Esophagus muscularis mucosa (tissue), 4 donors: ENCODE measurements at places on chromosomes 12 and 14. TPM values are rescaled to one million over a fixed set of nuclear protein-coding genes. Genes with fewer than 3 reads are reported as not detected.

GRCh38 chr14:53946071-53946403 lies 10.6 kb downstream of the BMP4 start:
- H3K27me3 ChIP-seq: no peaks in the 10 kb centered on the region
- H3K27ac ChIP-seq: no peak overlapping the region
- peaks cover 12% of the 10 kb centered on the region for H3K4me1 ChIP-seq
- H3K4me3 ChIP-seq: no peak overlapping the region

Gene BAG5
- total RNA-seq: 34.7 TPM

- no peak overlapping the region for H3K4me3 ChIP-seq
- no peak overlapping the region for H3K27ac ChIP-seq
- H3K36me3 ChIP-seq: no peaks in the 10 kb centered on the region
- H3K4me1 ChIP-seq: no peaks in the 10 kb centered on the region
- no peak for DNase-seq
These were observed 353.8 kb downstream of the AACS start for GRCh38 chr12:125418902-125419564.

DNA sequence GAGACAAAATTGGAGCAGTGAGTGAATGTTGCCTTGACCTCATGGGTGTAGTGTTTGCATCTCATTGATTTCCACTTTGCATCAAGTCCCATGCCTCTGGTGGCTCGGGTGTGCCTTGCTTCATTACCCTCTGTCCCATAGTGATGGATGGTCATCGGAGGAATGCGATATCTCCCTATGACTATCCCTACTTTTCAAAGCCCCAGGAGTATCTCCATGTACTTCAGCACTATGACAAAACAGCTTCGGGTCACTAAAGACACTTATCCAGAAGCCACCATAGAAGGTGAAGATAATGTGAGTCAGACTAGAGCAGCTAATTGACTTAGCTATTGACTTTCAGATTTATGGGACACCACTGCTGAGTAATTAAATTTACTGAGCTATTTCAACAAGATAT lies 355.1 kb upstream of the CCDC196 start:
- H3K4me3 ChIP-seq: no peak overlapping the region
- no peak for DNase-seq
- no peaks in the 10 kb centered on the region for H3K27me3 ChIP-seq
- H3K27ac ChIP-seq: no peak overlapping the region
- no peaks in the 10 kb centered on the region for H3K4me1 ChIP-seq

Gene PRKD1
- total RNA-seq: 10.4 TPM

Gene RAB2B
- total RNA-seq: 41.0 TPM

DNA sequence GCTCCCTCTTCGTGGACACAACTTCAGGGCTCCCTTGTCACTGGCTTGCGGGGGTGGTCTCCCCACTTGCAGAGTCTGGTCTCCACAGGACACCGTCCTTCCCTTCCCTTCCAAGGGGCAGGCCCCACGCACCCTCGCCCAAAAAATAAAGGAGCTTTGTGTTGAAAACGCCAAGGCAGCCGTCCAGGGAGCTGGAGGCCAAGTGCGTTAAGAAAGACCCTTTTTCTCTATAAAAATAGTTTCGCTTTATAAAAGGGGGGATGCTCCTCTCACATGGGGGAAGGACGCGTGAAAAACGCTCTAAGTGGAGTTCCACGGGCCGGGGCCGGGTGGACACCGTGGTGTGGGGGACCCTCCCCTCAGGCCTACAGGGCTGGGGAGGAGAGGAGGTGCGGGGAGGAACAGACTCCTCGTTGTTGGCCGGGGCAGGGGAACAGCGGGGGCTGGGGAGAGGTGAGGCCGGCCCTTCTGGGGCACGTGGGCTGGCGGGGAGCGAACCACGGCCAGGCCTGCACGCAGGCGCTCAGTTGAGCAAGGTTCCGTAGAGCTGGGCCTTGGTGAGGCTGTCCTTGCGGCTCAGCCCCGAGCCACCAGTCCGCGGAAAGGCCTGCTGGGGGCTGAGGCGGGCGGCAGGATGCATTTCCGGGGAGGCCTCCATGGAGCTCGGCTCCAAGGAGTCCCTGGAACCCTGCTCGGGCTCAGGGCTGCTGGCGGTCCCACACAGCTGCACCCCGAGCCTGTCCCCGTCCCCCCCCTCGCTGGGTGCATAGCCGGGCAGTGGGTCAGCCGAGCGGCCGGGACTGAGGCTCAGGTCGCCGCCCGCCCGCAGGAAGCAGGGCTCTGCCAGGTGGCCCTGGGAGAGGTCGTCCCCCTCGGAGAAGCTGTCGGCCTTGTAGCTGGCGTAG lies 49.5 kb downstream of the BEGAIN start:
- H3K27me3 ChIP-seq: no peaks in the 10 kb centered on the region
- no peak for DNase-seq
- peaks cover 7% of the 10 kb centered on the region for H3K36me3 ChIP-seq
- H3K4me3 ChIP-seq: peak overlapping the region; percentile 41
- peaks cover 21% of the 10 kb centered on the region for H3K4me1 ChIP-seq

GRCh38 chr12:31759632-31760459 lies 31.0 kb upstream of the AMN1 start:
- H3K4me3 ChIP-seq: no peak overlapping the region
- H3K4me1 ChIP-seq: no peaks in the 10 kb centered on the region
- H3K27me3 ChIP-seq: no peaks in the 10 kb centered on the region
- H3K36me3 ChIP-seq: no peaks in the 10 kb centered on the region
- DNase-seq: no peak

GRCh38 chr14:102993523-102993922 lies 63.8 kb downstream of the CDC42BPB start:
- H3K27ac ChIP-seq: no peak overlapping the region
- H3K4me1 ChIP-seq: no peaks in the 10 kb centered on the region
- H3K4me3 ChIP-seq: no peak overlapping the region
- peaks cover 69% of the 10 kb centered on the region for H3K36me3 ChIP-seq
- H3K27me3 ChIP-seq: no peaks in the 10 kb centered on the region
- DNase-seq: no peak

- peaks cover 100% of the 10 kb centered on the region for H3K4me1 ChIP-seq
- DNase-seq: no peak
- no peaks in the 10 kb centered on the region for H3K27me3 ChIP-seq
- no peaks in the 10 kb centered on the region for H3K36me3 ChIP-seq
- no peak overlapping the region for H3K4me3 ChIP-seq
These were observed 40.3 kb downstream of the CCDC85C start for GRCh38 chr14:99563749-99564129.

DNA sequence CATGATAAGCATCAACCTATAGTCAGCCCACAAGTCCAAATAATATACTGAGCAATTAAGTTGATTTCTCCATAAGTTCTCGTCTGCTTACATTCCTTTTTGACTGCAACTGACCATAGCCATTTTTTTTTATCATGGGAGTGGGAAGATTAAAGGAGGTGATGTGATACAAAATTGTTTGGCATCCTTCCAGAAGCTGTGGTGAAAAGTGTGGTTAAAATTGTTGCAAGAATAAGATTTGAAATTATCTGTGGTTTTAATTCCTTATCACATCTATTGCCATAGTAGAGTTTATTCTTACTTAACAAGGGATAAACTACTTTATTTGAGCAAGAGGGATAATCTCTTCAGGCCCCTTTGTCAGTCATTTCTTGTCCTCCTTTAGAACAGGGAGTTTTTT lies 50.7 kb downstream of the LIN52 start:
- H3K4me3 ChIP-seq: no peak overlapping the region
- no peaks in the 10 kb centered on the region for H3K27me3 ChIP-seq
- H3K36me3 ChIP-seq: no peaks in the 10 kb centered on the region
- H3K27ac ChIP-seq: no peak overlapping the region
- no peak for DNase-seq
- peaks cover 2% of the 10 kb centered on the region for H3K4me1 ChIP-seq
